Progenitor cell of endocrine pancreas (in vitro differentiated cells): ENCODE measurements at places on chromosomes 1 and 21. TPM values are rescaled to one million over a fixed set of nuclear protein-coding genes. Genes with fewer than 3 reads are reported as not detected.

DNA sequence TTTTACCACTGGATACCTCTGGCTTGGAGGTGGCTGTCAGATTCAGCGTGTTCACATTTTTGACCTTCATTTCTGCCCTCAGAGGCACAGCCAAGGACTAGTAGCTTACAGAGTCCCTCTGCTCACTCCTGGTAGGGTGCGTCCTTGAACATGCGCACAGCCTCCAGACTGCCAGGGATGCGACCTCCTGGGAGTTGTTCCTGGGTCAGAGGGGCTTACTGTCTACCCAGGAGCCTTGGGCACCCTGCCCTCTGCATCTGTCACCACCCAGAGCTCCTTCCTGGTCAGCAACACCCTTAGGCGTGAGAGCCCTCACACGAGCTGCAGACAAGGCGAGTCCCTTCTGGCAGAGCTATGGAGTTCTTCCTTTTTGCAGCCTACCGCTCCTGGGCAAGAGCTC, 1.7 kb downstream of the SLX9 start:
- DNase-seq, result no peak
- peaks cover 20% of the 10 kb centered on the region for H3K4me1 ChIP-seq
- peak overlapping the region; percentile 80 for H3K4me3 ChIP-seq
- H3K27me3 ChIP-seq, result no peaks in the 10 kb centered on the region
- H3K36me3 ChIP-seq, result peaks cover 2% of the 10 kb centered on the region
- H3K27ac ChIP-seq, result peak overlapping the region; percentile 35

DNA sequence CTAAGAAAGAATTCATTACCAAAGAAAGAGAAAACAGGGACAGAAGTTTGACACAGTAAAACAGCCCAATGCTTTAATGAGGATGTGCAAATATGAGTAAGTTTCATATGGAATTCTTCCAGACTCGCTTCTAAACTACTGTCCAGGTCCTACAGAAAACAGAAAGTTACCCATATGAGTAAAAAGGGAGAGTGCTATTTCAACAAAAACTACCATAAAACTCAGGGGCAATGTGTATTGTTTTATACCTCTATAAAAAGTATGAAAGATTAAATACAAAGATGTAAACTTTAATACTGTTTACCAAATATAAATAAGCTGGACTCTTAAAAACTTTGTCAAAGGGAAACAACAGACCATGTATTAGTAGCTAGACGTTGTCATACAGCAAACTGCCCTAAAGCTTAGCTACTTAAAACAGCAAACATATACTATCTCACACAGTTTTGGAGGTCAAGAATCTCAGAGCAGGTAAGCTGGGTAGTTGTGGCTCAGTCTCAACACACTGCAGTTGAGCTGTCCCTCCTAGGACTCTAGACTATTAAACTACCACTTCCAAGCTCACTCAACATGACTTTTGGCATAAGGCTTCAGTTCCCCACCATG, 174.9 kb downstream of the COP1 start:
- H3K4me1 ChIP-seq, result peaks cover 1% of the 10 kb centered on the region
- H3K27me3 ChIP-seq, result no peaks in the 10 kb centered on the region
- H3K36me3 ChIP-seq, result peaks cover 5% of the 10 kb centered on the region
- no peak overlapping the region for H3K4me3 ChIP-seq
- no peak for DNase-seq

DNA sequence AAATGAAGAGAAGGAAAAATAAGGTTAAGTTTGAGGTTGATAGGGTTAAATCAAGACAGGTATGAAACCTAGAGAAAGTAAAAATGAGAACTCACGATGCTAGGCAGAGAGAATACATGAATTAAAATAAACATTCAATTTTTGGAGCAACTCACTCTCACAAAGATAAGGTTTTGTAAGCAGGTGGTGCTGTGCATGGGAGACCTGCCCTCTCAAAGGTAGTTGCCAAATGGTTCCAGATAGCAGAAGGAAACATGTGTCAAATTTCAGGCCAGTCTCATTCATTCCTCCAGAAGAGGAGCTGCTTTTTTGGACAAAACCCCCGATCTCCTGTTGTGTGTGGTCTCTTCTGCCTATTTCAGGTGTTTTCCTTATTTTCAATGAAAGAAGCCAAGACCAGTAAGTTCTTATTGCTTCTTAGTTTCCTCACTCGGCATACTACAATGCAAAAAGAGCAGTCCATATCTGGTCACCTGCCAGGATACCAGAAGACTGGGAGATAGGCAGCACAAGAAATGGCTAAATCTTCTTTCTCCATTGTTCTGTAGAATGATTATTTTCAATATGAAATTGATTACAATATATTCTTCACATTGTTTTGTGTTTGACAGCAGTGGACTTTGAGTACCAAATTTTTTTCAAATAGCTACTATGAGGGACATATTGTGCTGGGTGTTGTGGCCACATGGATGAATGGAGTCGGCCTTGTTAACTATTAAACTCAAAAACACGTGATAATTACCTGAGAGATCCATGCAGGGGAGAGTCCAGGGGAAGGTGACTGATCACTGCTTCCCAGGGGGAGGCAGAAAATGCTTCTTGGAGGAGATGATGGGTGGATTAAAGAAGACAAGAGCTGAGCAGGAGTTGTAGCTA, 3.6 kb downstream of the CR1L start:
- no peak for DNase-seq
- H3K27ac ChIP-seq, result peak overlapping the region; percentile 53
- no peaks in the 10 kb centered on the region for H3K36me3 ChIP-seq
- H3K4me1 ChIP-seq, result peaks cover 26% of the 10 kb centered on the region

GRCh38 chr1:214861615-214862014, 220.9 kb upstream of the KCNK2 start:
- H3K27me3 ChIP-seq, result no peaks in the 10 kb centered on the region
- no peak overlapping the region for H3K27ac ChIP-seq
- H3K36me3 ChIP-seq, result no peaks in the 10 kb centered on the region
- no peak overlapping the region for H3K4me3 ChIP-seq

DNA sequence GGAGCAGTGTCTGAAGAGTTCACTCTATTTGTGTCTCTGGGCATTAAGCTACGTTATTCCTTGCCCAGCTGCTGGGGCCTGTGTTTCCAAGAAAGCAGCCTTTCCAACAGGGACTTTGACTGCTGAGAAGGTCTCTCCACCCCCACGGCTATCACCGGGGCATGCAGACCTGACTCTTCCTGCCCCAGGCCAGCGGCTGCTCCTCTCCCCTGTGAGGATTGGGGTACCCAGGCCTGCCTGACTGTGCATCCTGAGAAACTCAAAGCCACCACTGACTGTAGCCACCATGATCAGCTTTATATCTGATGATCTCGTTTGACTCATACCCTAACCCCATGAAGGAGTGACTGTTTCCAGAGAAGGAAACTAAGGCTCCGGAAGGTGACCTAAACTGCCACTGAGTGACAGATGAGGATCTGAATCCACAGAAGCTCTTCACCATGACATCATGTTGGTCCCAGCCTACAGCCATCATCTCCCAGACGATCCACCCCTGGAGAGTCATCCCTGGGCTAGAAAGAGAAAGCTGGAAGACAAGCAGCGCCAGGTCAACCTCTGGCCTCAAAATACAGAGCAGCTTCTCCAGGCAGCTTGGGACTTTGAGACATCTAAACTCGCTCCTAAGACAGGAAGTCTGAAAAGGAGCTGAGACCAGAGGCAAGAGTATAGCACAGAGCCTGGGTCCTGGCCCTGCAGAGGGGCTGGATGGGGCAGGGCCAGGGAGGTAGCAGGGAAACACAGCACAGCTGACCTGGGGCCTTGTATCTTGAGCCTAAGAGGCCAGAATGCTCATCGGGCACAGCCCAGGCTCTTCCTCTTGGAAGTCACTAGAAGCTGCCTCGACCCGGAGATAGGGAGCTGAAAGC, 244.0 kb upstream of the VAMP3 start:
- peaks cover 5% of the 10 kb centered on the region for H3K27me3 ChIP-seq
- no peak overlapping the region for H3K4me3 ChIP-seq
- no peaks in the 10 kb centered on the region for H3K4me1 ChIP-seq
- no peak overlapping the region for H3K27ac ChIP-seq

GRCh38 chr1:22831729-22832413, 121.2 kb downstream of the EPHB2 start:
- H3K36me3 ChIP-seq, result no peaks in the 10 kb centered on the region
- no peak for DNase-seq
- peaks cover 48% of the 10 kb centered on the region for H3K4me1 ChIP-seq
- no peak overlapping the region for H3K4me3 ChIP-seq
- H3K27me3 ChIP-seq, result no peaks in the 10 kb centered on the region

GRCh38 chr1:151130987-151131586, 15.3 kb downstream of the SEMA6C start:
- peak overlapping the region; percentile 71 for H3K4me3 ChIP-seq
- DNase-seq, result peak; percentile 74
- peaks cover 9% of the 10 kb centered on the region for H3K4me1 ChIP-seq

DNA sequence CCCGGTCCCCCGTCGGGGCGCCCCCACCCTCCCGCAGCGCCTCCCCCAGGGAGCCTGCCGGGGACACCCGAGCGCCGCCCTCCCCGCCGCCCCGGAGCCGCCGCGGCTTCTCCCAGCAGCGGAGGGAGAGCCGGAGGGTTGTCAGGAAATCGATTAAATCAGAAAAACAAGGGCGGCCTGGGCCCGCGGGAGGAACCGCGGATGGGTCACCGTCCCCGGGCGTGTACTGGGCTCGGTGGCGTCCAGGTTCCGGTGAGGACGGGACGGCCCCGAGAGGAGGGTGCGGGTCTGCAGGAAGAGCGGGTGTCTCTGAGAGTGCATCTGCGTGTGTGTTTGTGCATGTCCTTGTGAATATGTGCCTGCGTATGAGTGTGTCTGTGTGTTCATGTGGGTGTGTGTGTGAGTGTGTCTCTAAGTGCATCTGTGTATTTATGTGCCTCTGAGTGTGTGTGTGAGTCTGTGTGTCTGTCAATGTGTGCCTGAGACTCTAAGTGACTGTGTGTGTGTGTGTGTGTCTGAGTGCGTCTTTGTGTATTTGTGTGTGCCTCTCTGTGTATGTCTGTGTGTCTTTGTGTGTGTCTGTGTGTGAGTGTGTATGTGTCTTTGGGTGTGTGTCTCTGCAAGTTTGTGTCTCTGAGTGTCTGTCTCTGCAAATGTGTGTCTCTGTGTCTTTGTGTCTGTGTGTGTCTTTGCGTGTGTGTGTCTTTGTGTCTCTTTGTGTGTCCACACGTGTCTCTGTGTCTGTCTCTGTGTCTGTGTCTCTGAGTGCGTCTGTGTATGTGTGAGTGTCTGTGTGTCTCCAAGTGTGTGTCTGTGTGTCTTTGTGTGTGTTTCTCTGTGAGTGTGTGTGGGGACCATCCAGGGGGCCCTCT, 1.1 kb downstream of the SPSB1 start:
- no peak overlapping the region for H3K4me3 ChIP-seq
- peaks cover 5% of the 10 kb centered on the region for H3K27me3 ChIP-seq
- DNase-seq, result peak; percentile 34
- H3K4me1 ChIP-seq, result peaks cover 2% of the 10 kb centered on the region
- peaks cover 2% of the 10 kb centered on the region for H3K36me3 ChIP-seq

DNA sequence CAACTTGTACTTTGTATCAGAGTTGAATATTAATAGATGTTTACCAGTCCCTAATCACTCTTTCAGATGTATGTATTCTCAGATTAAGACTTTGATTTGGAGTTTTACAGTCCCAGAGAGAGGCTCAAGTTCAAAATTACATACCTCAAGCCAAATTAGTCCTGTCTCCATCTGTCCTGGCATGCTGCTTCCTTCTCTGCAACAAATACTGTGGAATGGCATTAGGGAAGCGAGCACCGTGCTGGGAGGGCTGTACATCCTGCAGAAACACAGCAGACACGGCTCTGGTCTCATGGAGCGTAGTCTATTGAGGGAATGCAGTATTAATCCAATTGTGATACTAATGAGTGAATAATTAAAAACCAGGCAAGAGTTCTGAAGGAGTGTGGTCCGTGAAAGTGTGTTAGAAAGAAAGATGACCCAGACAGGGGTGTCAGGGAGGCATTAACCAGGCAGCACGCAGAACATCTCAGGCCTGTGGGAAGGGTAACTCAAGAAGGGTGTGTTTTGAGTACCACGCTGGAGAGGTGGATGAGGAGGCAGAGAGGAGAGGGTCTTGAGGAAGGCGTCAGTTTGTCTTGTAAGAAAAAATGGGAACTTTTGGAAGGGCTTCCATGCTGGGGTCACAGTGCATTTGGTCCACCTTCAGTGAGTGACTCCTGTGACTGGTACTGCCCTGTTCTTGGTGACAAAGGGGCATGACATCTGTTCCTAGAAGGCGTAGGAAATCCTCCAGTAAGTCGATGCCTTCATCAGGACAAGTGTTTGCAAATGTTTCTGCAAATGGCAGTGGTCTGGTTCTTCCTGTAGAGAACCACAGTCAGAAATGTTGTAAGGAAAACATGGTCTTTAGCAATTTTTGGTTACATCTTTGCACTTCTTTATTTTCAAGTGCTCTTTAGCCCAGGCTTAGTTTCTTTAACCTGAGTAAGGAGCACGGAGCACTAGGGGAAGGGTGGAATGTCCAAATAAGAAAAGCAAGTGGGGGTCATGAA, 1.6 kb downstream of the RAB4A start:
- DNase-seq, result no peak
- H3K27ac ChIP-seq, result peak overlapping the region; percentile 97
- no peaks in the 10 kb centered on the region for H3K27me3 ChIP-seq
- H3K36me3 ChIP-seq, result peaks cover 13% of the 10 kb centered on the region
- H3K4me3 ChIP-seq, result peak overlapping the region; percentile 95
- H3K4me1 ChIP-seq, result peaks cover 35% of the 10 kb centered on the region

DNA sequence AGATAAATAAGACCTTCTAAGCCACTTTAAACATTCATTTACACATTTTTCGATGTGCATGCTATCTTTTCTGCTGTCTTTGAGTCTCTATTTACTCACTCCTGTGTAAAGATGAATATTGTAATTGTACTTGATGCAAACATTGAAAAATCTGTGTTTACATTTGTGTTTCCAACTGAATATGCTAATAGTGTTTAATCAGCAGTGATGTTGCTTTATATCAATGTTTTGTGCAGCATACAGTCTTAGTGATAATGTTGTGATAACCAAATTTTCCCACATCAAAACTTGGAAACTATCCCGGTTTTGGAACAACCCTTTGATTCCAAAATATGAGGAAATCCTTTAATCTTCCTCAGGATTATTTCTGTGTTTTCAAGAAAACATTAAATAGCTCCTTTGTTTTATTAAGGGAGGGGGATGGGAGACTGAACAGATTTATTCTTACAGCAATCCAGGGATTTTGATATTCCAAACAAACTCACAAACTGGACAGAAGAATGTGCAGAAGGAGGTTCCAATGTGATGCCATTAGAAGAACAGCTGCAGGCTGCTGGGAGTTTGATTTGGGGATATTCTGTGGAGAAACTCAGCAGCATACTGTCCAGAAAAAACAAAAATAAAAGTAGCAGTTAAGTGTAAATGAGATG, 248.0 kb downstream of the S1PR1 start:
- no peaks in the 10 kb centered on the region for H3K27me3 ChIP-seq
- no peak for DNase-seq
- no peak overlapping the region for H3K27ac ChIP-seq
- no peak overlapping the region for H3K4me3 ChIP-seq
- peaks cover 2% of the 10 kb centered on the region for H3K4me1 ChIP-seq
- no peaks in the 10 kb centered on the region for H3K36me3 ChIP-seq

- DNase-seq, result no peak
- peaks cover 16% of the 10 kb centered on the region for H3K4me1 ChIP-seq
- no peak overlapping the region for H3K4me3 ChIP-seq
- H3K27me3 ChIP-seq, result peaks cover 11% of the 10 kb centered on the region
- H3K27ac ChIP-seq, result no peak overlapping the region
Observed at GRCh38 chr21:45544449-45545235, 2.4 kb upstream of the SLC19A1 start.

Gene OR10J1
- total RNA-seq, result not detected in 2 replicates

Gene EFCAB7
- 13.5 and 14.6 TPM in 2 replicates for total RNA-seq

Gene CCDC18
- 9.0 and 12.4 TPM in 2 replicates for total RNA-seq

Gene TFF2
- not detected in 2 replicates for total RNA-seq

Gene KCNC4
- total RNA-seq, result 1.1 and 1.5 TPM in 2 replicates
